Activated effector memory CD4-positive, alpha-beta T cell treated with Interleukin-2 at 50 U/mL for 16 hours (primary cell): ENCODE measurements at places on chromosomes 11 and 22.

- no peak for DNase-seq
Measured at GRCh38 chr11:73137262-73137943, 4.7 kb downstream of the FCHSD2 start.

DNA sequence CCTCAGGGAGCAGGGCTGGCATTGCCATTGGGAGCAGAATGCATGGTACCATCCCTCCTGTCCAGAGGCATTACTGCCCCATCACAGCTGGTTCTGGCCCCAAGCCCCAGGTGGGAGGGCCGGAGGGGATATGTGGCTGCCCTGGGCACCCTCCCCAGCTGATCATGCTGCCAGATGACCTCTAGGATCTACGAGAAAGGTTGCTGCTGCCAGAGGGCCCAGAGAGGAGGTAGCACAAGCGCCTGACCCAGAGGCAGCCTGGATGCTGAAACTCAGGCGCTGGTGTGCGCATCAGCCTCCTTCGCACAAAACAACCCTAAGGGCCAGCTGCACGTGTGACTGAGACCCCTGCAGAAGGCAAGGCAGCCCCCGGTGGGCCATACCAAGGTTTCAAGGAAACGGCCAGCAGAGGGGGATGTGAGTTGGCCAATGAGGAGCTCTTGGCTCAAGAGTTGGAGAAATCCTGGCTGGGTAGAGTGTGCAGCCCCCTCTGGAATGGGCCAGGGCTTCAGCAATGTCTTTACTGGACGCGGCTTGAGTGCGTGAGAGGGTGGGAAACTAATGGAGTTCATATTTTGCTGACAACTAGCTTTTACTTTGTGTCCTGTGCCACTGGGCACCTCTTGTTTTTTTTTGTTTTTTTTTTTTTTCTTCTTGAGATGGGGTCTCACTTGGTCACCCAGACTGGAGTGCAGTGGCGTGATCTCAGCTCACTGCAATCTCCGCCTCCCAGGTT lies 88.3 kb upstream of the PARVA start:
- no peak for DNase-seq

DNA sequence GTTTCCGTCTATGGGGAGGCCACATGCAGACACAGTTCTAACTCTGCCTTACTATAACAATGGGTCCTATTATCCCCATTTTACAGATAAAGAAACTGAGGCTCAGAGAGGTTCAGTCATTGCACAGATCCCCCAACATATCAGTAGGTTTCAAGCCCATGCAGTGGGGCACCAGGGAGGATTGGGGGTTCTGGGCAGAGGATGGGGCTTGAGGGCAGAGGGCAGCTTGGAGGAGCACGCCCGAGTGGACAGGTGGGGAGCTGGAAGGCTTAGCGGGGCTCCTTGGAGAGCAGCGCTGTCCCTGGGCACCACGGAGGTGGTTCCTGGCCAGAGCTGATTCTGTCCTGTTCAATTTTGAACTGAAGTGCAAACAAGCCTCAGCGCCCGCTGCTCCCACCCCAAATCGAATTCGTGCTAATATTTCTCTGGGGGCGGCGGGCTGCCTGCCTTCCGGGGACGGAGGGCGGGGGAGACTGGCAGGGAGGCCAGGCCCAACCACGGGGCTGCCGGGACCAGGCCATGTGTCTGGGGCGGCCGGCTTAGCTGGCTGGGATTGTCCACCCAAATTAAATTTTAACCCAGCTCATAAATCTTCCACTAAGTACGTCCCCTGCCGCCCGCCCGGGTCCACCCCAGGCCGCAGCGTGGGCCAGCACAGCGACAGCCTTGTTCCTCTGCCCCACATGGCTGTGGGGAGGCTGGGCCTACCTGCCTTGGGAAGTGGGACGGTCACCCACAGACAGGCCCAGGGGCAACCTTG lies 49.4 kb downstream of the FLRT1 start:
- no peak for DNase-seq

- DNase-seq, result no peak
Measured at GRCh38 chr22:46187862-46188261, 37.5 kb downstream of the PPARA start.

GRCh38 chr22:18947905-18948304 lies 11.8 kb upstream of the PRODH start:
- DNase-seq, result no peak

GRCh38 chr22:45172881-45173585 lies 9.3 kb downstream of the NUP50 start:
- DNase-seq, result no peak

GRCh38 chr22:19916941-19917340 lies 24.6 kb upstream of the COMT start:
- no peak for DNase-seq
